ENCODE measurements at places on chromosomes 1 and 21.
A peak's percentile ranks its signal among the peaks of the same experiment; 100 is the strongest.

DNA sequence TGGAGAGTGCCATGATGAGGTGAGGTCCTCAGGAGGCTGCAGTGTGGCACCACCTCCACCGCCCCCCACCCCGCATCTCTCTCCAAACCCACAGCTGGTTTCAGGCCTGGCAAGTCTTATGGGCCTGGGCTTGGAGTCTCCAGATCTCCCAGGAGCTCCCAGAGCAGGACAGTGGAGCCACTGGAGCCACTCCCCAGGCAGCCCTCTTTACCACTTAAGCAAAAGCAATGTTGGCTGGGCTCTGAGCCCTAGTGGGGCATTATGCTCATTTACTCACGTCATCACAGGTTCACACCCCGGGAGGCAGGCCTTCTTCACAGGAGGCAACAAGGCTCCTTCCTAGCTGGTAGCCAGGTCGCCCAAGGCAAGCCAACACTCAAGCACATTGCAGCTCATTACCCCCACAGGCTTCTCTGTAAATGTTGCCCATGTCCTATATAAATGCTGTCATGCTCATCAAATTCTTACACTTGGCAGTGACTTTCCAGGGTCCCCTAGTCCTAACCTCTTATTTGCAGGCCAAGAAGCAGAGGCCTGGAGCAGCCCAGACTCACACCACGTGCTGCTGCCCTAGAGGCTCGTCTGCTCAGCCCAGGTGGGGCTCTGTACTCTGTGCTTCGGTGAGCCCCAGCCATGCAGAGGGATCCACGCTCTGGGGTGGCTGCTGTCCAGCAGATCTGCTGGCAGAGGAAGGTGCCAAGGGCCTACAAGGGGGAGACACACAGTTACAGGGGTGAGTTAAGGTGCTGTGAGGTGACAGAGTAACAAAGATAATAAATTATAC is 459.3 kb downstream of the MATN1 start:
- DNase-seq = no peak

DNA sequence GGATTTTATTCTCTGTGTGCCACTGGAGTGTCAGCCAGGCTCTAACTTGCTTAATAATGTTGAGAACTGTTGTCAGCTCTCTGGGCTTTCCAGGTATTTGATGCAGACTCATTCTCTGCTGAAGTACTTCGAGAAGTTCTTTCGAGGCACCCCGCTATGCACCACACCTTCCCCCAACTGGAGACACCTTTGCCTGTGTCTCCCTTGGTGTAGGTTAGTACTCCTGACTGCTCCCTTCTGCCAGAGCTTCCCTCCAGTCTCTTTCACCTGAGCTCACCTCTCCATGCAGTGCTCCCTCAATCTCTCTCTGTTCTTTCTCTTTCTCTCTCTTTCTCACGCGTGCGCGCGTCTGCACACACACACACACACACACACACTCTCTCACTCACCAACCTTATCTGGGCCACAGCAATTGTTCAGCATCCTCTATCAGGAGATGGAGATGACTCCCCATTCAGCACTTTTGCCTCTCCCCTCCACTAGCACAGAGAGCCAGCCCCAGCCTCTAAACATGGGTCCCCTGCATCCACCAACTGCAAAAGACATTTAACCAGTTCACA is 14.0 kb upstream of the MGST3 start:
- no peak for DNase-seq

- DNase-seq = no peak
Measured at GRCh38 chr1:160863774-160864131, 1.1 kb upstream of the CD244 start.

DNA sequence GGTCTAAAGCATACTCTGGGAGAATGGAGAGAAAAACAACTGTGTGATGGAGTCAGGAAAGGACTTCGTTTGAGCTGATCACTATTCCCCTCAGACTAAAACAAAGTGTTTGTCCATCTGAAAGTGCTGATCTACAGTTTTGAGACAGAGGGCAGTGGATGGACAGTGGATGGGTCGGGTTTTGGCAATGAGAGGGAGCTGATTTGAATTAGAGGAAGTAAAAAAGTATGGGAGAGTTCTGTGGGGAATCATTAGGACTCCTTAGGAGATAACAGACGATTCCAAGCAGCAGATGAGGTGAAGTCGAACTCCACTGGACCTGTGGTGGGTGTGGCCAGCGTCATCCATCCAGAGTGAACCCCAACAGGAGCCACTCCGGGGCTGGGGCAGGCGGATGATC is 62.3 kb downstream of the PTGS2 start:
- no peak for DNase-seq

GRCh38 chr1:34013958-34014737 is 150.3 kb downstream of the HMGB4 start:
- DNase-seq = no peak

DNA sequence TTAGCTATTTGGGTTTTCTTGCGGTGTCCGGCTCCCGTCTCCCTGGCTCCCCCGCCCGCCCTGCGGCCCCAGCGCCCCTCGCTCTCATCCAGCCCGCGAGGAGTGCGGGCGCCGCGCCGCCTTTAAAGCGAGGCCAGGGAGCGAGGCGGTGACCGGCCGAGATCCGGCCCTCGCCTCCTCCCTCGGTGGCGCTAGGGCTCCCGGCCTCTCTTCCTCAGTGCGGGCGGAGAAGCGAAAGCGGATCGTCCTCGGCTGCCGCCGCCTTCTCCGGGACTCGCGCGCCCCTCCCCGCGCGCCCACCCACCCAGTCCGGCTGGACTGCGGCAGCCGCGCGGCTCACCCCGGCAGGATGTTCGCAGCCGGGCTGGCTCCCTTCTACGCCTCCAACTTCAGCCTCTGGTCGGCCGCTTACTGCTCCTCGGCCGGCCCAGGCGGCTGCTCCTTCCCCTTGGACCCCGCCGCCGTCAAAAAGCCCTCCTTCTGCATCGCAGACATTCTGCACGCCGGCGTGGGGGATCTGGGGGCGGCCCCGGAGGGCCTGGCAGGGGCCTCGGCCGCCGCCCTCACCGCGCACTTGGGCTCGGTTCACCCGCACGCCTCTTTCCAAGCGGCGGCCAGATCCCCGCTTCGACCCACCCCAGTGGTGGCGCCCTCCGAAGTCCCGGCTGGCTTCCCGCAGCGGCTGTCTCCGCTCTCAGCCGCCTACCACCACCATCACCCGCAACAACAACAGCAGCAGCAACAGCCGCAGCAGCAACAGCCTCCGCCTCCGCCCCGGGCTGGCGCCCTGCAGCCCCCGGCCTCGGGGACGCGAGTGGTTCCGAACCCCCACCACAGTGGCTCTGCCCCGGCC is 492 bp downstream of the HLX start:
- peak; percentile 43 for DNase-seq

- DNase-seq = no peak
Measured at GRCh38 chr1:31932491-31933316, 5.5 kb downstream of the PTP4A2 start.

- no peak for DNase-seq
Measured at GRCh38 chr1:21361506-21361905, 71.2 kb upstream of the ECE1 start.

Measured in NCI-H1436 (cell line).